Adrenal gland (tissue), 19 donors: ENCODE measurements at places on chromosomes 5 and 9. TPM values are rescaled to one million over a fixed set of nuclear protein-coding genes. Genes with fewer than 3 reads are reported as not detected.

The LPAR1 gene
- total RNA-seq, result 53.3 TPM

DNA sequence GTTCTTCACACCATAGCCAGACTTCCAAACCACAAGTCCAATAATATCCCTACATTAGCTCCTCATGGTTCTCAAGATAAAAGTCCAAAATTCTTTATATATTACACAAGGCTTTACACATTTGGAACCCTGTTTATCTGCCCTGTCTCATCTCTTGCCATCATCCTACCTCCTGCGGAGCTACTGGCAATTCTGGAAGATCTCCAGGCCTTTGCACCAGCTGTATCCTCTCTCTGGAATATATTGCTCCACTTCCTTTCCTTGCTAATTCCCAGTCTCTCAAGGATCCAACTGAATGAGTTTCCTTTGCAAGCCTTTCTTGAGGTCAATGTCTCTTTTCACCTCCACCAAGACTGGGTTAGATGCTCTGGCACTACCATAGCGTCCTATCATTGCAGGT is 41.3 kb upstream of the MIER3 start:
- H3K4me1 ChIP-seq, result no peaks in the 10 kb centered on the region
- H3K36me3 ChIP-seq, result no peaks in the 10 kb centered on the region
- H3K27ac ChIP-seq, result no peak overlapping the region
- no peak overlapping the region for H3K4me3 ChIP-seq

DNA sequence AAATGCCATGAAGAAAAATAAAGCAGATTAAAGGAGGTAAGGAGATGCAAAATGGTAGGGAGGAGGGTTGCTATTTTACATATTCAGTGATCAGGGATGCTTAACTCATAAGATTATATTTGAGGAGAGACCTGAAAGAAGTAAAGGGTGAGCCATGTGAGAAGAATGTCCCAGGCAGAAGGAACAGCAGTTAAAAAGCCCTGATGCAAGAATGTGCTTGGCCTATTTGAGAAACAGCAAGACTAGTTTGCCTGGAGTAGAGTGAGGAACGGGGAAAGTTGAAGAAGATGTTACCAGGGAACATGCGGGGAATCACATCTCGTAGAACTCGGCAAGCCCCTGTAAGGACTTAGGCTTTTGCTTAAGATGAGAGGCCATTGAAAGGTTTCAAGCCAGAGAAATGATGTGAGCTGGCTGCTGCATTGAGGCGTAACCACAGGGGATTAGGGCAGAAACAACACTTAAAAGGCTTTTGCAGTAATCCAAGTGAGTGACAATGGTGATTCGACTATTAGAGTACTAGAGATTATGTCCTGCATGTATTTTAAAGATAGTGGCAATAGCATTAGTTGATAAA is 198.7 kb downstream of the VPS13A start:
- no peak overlapping the region for H3K4me3 ChIP-seq
- no peaks in the 10 kb centered on the region for H3K36me3 ChIP-seq
- no peaks in the 10 kb centered on the region for H3K4me1 ChIP-seq

DNA sequence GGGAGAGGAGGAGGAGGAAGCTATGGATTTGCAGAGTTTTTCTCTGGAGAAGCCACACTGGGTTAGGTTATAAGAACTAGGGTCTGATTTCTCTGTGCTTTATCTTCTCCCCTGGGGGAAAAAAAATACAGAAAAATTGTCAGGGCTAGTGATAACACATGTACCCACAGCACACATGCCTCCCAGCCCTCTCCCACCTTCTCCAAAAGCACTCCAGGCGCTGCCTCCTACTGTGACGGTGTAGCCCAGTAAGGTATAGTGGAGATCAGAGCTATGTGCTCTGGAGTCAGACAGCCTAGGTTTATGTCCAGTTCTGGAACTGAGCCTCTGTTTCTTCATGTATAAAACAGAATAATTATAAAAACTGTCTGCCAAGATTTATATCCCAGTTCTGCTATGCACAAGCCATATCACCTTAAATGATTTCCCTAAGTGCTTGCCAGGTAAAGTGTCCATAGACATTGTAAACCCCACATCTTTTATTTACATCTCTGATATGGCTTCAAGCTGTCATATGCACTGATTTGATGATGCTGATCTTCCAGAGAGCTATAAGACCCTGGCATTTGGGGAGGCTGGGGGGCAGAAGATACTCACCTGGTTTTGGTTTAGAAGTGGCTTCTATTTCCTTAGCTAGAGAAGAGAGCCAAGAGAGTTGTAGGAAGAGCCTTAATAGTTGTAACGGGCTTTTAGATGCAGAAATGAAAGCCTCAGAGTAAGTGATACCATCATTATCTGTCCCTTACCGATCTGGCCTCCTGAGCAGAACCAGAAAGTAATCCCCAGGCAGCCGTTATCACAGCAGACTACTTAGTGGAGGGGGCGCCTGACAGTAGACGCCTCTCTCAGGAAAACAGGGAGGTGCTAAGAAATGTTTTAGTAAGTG is 7.6 kb downstream of the SLC1A3 start:
- H3K4me1 ChIP-seq, result no peaks in the 10 kb centered on the region
- DNase-seq, result no peak
- no peaks in the 10 kb centered on the region for H3K27me3 ChIP-seq
- H3K36me3 ChIP-seq, result no peaks in the 10 kb centered on the region

GRCh38 chr9:16371306-16371705 is 499.2 kb downstream of the BNC2 start:
- H3K27ac ChIP-seq, result no peak overlapping the region
- no peaks in the 10 kb centered on the region for H3K36me3 ChIP-seq
- DNase-seq, result no peak

The GMCL2 gene
- not detected for total RNA-seq

DNA sequence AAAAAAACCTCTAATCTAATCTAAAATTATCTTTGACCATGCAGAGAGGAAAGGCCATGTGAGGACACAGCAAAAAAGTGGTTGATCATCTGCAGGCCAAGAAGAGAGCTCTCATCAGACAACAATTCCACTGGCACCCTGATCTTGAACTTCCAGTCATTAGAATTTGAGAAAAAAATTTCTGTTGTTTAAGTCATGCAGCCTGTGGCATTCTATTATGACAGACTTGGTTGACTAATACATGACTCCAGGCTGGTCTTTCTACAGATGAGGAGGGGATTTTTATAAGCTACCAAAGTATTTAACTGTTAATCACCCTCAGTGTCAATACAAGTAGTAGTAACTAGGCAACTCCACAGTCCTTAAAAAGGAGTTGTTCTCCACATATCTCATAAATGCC is 358.5 kb upstream of the RGMB start:
- H3K4me1 ChIP-seq, result no peaks in the 10 kb centered on the region
- no peaks in the 10 kb centered on the region for H3K36me3 ChIP-seq
- no peaks in the 10 kb centered on the region for H3K27me3 ChIP-seq
- no peak overlapping the region for H3K27ac ChIP-seq
- no peak for DNase-seq
- H3K4me3 ChIP-seq, result no peak overlapping the region

The SLCO4C1 gene
- 0.07 TPM for total RNA-seq

The ATP6V0E1 gene
- 338 TPM for total RNA-seq

The GAS1 gene
- 19.0 TPM for total RNA-seq

GRCh38 chr5:40410964-40411635 is 268.6 kb upstream of the PTGER4 start:
- peaks cover 35% of the 10 kb centered on the region for H3K4me1 ChIP-seq
- H3K36me3 ChIP-seq, result no peaks in the 10 kb centered on the region
- no peak overlapping the region for H3K27ac ChIP-seq
- H3K4me3 ChIP-seq, result no peak overlapping the region

- H3K27ac ChIP-seq, result no peak overlapping the region
- no peak for DNase-seq
- no peaks in the 10 kb centered on the region for H3K4me1 ChIP-seq
- no peaks in the 10 kb centered on the region for H3K36me3 ChIP-seq
Observed at GRCh38 chr9:87803166-87803565, 77.2 kb downstream of the CTSL start.

DNA sequence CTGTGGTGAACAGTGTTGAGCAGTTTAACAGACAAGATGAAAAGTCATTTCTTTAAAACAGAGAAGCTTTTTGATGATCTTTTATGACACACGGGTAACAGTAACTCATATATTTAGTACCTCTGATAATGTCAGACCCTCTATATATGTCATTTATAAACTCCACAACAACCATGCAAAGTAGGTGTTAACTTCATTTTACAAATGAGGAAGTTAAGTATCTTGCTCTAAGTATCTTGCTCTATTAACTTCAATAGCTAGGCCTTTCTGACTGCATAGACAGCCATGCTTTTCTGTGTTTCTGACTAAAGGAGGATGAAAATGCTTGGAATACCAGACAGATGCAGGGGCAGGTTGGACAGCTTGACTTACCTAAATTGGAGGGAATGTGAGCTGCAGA is 1.8 kb downstream of the NUDT2 start:
- no peak for DNase-seq
- peaks cover 8% of the 10 kb centered on the region for H3K4me1 ChIP-seq
- no peak overlapping the region for H3K4me3 ChIP-seq
- H3K27me3 ChIP-seq, result no peaks in the 10 kb centered on the region

DNA sequence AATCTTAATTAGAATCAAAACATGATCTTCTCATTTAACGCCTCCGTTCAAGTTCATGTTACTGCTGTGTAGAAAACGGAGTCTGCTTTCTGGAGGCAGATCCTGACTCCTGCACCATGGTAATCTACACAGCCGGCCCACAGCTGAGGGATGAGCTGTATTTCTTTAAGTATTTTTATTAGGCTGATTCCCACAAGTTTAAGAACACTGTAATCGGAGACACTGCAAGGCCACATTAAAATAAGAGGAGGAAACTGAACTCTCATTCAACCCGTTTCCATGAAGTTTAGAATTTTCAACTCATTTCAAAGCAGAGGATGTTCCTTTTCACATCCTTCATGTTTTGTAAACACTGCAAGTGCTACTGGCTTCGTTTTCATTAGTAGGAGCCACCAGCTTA is 372.2 kb downstream of the NFIB start:
- H3K36me3 ChIP-seq, result no peaks in the 10 kb centered on the region
- no peak overlapping the region for H3K4me3 ChIP-seq
- peaks cover 9% of the 10 kb centered on the region for H3K4me1 ChIP-seq
- H3K27ac ChIP-seq, result no peak overlapping the region
- no peaks in the 10 kb centered on the region for H3K27me3 ChIP-seq

GRCh38 chr5:134459491-134459890 is 47.8 kb upstream of the CDKN2AIPNL start:
- no peaks in the 10 kb centered on the region for H3K27me3 ChIP-seq
- H3K27ac ChIP-seq, result no peak overlapping the region
- no peaks in the 10 kb centered on the region for H3K36me3 ChIP-seq
- H3K4me1 ChIP-seq, result peaks cover 7% of the 10 kb centered on the region

The WDR41 gene
- total RNA-seq, result 47.9 TPM

- no peaks in the 10 kb centered on the region for H3K27me3 ChIP-seq
- no peak overlapping the region for H3K27ac ChIP-seq
- DNase-seq, result no peak
Observed at GRCh38 chr9:16825971-16826625, 44.4 kb downstream of the BNC2 start.

The SLC46A2 gene
- total RNA-seq, result 0.87 TPM

DNA sequence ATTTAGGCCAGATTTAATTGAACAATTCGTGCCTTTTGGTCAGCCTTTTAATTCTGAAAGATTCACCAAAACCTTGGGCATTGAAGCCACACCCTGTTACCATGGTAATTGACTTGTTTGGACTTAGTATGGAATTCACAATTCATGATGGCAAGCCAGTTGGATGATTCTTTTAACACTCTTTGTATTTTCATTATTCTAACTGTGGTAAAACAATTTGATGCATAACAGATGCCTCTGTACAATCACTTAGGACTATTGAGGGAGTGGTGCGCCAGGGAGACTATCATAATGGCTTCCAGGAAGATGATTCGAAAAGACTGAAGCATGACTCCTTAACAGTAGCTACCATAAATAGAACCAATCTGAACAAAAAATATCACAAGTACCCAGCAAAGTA is 381.1 kb upstream of the ADAMTS16 start:
- H3K27ac ChIP-seq, result no peak overlapping the region
- H3K27me3 ChIP-seq, result no peaks in the 10 kb centered on the region
- H3K36me3 ChIP-seq, result no peaks in the 10 kb centered on the region
- H3K4me3 ChIP-seq, result no peak overlapping the region
- H3K4me1 ChIP-seq, result no peaks in the 10 kb centered on the region
